ENCODE measurements at places on chromosomes 12 and 14.
A peak's percentile ranks its signal among the peaks of the same experiment; 100 is the strongest.

DNA sequence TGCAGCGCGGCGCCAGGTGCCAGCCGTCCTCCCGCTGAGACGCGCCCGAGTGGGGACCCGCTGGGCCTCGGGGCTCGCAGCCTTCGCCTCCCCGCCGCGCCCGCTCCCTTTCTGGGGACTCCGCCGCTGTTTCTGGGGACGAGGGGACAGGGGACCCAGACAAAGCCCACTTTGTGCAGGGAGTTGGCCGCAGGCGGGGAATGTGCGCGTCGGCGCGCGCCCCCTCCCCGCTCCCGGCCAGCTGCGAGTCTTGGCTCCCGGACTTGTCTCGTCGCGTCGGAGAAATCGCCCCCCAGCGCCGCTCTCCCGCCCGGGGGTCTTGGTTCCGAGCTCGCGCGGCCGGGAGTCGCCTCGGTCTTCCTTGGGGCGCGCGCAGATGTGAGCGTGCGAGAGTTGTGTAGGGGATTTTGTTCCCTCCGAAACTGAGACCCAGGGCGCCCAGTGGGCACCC lies 717 bp downstream of the VASH1 start:
- peak; percentile 30 for DNase-seq

DNA sequence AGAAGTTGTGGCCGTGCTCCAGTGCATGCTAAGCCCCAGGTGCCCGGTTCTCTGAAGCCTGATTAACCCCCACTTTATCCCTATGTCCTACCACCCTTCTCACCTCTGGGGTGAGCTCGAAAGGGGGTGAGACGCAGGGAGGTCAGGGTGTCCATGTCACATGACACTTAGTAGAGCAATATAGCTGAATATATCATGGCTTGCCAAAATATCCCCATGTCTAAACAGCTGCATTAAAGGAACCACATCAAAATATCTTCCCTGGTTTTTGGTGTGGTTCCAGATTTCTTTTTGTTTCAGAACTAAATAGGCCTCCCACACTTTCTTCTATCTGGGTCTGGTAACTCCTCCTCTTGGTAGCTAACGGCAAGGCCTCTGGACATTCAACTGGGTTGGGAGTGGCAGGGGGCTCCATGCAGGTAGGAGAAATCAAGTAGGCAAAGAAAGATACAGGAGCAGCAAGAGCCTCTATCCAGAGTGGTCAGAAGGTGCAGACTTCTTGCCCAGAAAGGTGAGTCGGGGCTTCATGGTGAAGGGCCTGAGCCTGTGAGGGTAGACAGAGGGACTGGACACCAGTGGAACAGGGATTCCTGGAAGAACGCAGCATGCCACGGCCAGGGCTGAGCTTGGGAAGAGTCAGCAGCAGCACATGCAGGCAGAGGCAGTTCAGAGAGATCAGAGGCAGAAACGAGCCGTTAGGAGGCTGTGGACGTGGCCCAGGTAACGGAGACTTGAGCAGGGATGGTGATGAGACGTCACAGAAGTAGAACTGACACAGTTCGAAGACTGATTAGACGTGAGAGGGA lies 202.8 kb upstream of the DIO3 start:
- no peak for DNase-seq

GRCh38 chr12:62258941-62259630 lies 1.1 kb upstream of the USP15 start:
- no peak for DNase-seq

- peak; percentile 39 for DNase-seq
Measured at GRCh38 chr14:24481622-24482324, 26.3 kb downstream of the CMA1 start.

DNA sequence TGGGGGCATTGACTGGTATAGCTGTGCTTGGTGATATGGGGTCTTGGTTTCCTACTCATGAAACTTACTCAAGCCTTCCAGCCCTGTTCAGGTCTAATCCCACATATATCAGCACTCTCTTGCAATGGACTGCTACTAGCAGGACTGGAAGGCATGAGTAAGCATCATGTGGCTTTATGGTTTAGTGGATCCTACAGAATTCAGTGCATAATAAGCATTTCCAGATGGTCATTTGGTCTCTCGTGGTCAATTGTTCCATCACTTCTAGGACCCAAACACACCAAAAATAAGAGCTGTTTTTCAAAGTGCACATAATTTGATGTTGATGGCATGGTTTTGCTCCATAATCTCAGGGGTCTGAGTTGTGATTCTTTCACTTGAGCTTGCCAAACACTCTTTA lies 114.4 kb downstream of the LMNTD1 start:
- DNase-seq, result peak; percentile 6

DNA sequence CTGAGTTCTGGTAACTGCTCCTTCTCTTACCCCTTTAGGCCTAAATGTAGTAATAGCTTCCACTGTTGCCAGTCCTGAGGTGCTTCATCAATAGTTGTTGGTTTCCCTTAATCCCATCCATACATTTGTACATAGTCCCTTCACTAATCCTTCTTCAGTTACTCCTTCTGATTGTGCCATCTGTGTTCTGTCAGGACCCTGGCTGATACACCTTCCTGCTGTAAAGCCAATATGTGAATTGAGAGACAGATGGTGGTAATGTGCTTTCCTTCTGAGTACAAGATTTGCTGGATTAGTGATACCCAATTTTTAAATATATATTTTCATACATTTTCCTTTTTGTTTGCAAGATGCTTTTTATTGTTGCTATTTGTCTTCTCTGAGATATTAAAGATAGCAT lies 66.4 kb downstream of the OTOGL start:
- no peak for DNase-seq

DNA sequence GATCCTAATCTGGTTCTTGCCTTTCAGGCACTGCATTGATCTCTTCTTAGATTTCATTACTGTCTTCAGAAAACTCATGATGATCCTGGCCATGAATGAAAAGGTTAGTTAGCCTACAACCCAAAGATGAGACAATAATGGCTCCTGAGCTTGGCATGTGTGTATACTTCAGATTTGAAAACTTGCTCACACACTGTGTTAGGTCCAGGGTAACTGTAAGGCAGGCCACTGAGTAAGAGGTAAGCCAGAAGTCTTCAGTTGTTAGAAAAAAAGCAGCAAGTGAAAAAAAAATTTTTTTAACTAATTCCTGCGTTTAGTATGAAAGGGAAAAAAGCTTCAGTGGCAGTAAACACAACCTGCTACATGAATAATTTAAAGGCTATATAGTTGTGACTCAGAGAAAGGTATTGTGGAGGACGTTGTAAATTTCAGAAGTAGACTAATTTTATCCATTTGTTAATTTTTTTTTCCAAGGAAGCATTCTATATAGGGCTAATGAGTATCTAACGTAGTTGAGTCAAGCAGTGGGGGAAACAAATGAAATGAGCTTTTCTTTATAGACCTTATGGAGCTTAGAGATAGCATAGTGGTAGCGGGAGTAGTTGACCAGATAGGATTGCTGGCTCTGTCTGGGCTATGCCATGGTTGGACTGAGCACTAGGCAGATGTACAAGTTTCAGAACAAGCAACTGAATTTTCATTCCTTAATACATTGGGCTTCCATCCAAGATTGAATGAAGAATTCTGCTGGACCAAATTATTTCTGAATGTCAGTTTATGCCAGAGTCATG lies 20.5 kb downstream of the TMBIM6 start:
- DNase-seq, result no peak

DNA sequence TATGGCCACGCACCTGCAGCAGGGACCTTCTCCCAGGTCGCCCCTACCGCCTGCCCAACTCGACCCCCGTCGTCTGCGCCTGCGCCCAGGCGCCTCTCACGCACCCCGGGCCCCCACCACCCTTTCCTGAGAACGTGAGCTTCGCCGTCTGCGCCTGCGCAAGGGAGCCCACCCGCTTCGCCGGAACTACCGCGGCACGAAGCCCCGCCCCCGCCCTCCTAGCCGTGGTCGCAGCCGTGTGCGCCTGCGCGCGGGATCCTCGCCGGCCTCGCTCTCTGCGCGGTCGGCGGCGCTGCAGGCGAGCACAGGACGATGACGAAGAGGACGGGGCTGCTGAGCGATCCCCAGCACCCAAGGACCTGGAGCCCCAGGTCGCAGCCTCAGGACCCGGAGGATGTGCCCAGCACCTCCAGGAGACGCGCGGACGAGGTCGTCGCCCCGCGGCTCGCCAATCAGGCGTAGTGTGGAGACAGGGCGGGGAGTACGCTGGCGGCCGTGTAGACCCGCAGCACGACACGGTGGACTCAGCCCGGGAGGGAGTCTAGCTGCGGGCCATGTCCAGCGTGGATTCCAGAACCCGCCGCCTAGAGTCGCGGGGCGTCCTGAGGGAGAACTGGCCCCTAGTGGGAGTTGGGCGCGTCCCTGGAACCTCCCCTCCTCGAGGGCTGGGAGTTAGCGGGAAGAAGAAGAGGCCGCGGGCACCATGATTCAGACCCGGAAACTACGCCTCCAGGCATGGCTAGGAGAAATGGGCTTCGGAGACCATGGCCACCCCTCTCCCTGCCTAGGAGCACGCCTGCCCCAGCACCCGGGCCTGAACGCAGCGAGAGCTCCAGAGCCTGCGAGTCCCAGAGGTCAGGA lies 1120.8 kb upstream of the TMEM132C start:
- DNase-seq, result peak; percentile 31

DNA sequence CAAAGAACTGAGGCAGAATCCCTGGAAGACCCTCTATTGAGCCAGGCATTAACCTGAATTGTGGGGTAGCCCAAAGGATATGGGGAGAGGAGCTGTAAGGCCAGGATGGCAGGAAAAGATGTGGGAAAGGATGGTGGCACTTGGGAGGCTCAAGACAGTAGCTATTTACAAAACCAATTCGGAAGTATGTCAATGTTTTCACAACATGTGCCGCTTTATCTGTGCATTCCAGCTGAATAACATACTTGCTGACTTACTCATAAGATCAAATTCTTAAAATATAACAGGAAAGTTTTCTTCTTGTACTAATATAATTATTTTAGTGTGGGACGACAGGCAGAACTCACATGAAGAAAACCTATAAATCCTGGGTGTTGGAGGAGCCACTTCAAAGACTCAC lies 10.6 kb downstream of the BBS10 start:
- DNase-seq, result no peak

GRCh38 chr12:14239935-14240872 lies 125.3 kb upstream of the ATF7IP start:
- peak; percentile 40 for DNase-seq

DNA sequence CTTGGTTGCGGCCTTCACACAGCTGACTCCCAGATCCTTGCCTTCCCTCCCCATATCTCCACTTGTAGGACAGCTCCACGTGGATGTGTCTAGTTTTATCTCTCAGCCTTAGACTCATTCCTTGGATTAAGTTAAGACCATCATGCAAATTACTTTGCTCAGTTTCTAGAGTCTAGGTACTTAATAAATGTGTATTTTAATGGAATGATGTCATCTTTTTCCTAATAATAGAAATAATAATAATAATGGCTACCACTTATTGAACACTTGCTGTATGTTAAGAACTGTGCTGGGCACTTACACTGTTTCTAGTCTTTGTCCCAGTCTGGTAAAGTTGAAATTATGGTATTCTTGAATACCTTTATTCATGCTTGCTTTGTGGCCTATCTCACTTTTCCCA lies 37.5 kb downstream of the FBXW8 start:
- DNase-seq, result no peak

GRCh38 chr14:76098916-76099675 lies 52.6 kb upstream of the GPATCH2L start:
- DNase-seq, result no peak

DNA sequence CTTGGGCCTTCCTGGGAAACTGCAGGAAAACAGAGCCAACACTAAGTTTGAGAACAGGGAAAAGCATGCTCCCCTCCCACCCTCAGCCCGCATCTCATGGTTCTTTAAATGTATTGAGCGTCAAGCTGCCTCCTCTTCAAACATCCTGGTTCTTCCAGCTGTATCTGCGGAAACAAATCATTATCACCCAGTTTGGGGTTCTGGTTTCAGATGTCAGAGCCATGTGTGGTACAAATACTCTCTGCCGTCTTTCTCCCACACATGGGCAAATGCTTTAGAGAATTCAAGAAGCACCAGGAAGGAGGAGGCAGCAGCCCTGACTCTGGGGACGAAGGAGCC lies 29.1 kb downstream of the JDP2 start:
- no peak for DNase-seq

DNA sequence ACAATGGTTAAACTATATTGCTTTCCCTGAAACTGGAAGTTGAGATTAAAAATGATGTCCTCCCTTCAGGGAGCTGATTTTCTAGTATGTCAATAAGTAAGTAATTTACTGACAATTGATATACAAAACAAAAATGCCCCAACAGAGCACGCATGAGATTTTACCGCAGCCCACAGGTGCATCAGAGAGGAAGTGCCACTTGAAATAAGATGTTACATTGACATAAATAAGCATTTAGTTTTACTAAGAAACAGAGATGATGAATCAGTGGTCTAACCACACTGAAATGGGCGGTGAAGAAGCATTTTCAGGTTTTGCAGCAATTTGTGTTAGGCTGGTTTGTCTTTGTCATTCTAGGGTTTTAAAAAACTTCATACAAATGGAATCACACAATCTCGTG lies 8.8 kb upstream of the CLECL1 start:
- peak; percentile 31 for DNase-seq

Data from suppressor macrophage treated with lipopolysaccharide for 4 hours (primary cell).